ENCODE measurements at places on chromosomes 16 and 17.

GRCh38 chr17:63645775-63646487 lies 23.7 kb downstream of the MAP3K3 start:
- ATAC-seq: no peak

- ATAC-seq: peak; percentile 85
Observed at GRCh38 chr16:23072084-23072599, 77.1 kb downstream of the USP31 start.

- ATAC-seq: no peak
Observed at GRCh38 chr17:78547035-78547434, 30.2 kb downstream of the DNAH17 start.

- ATAC-seq: peak; percentile 87
Observed at GRCh38 chr17:2138761-2139160, 83.9 kb downstream of the HIC1 start.

DNA sequence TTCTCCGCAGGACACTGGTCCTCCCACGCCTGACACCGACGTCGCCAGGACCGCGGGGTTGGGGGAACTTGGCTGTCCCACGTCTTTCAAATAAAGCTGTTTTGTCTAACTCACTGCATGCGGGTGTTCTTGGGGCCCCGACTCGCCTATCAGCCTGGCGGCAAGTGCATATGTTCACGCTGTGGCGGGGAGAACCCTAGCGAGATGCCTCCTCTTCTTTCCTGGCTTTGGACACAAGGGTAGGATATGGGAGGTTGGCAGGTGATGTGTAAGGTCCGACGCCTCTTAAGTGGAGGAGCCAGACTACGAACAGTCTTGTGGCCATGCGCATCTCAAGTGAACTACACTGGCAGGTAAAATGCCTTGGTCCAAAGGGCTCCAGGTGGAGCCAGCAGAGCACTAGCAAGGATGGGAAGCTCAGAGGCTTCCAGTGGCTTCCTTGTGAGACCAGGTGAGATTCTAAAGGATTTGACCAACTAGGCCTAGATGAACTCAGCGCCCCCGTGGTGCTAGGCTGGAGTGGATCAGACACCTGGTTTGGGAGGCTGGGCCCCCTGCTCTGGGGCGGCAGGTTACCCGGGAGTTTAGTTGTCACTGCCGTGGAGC lies 873 bp upstream of the RPS2 start:
- no peak for ATAC-seq

DNA sequence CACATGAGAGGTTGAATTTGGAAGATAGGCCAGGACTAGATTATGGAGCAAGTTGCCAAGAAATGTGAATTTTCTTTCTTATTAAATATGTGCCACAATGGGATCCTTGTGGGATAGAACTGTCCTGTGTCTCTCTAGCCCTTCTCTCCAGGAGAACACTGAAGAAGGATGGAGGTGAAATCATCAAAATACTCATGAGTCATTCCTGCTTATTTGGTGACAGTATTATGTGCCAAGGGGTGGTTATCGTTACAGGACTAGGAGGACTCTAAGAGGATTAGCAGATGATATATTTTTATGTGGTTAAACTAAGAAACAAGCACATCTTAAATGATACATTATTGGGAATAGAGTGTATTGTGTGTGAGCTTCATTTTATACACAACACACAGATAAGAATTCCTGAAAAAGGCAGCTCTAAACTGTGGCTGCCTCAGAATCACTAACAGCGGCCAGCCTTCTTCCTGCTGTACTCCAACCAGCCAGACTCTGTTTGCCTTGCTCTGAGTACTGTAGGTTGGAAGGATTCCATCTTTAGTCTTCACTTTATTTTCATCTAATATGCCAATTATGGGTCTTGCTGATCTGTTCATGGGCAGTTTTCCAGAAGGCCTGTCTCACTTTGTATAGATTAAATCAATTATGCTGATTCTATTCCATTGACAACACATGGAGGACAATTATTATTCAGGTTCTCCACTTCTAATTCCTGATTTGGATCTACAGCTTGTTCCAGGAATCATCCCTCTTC lies 325.8 kb downstream of the ABCC12 start:
- no peak for ATAC-seq

DNA sequence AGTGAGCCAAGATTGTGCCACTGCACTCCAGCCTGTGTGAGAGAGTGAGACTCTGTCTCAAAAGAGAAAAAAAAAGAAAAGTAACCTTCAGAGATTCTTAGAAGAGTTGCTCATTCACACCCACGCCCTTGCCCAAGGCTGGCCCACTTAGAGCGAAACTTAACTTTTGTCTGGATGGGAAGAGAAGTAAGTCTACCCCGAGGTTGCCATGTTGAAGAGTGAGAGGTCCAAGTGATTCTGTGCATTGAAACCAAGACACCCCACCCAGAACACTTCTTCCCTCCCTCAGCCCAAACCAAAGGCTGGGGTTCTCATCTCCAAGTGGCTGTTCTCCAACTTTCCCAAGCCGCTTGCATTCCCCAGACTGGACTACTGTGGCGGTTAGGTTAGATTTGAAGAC lies 2.4 kb upstream of the CISD3 start:
- ATAC-seq: no peak

DNA sequence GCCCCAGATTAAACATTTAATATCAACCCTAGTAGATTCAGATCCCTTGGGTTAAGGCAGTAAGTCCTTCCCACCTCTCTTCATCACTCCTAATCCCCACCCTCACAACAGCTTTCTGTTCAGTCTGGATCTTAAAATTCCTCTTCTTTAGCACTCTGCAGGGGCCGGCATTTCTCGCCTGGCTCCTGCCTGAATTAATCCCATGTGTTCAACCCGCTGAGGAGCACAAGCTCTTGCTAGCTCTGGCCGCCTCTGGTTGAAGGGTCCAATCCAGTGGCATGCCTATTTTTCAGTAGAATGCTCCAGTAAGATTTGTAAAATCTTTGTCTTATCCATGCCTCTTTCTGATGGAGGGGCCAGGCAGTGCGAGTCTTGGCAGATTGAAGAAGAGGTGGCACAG lies 59.2 kb downstream of the CYB5B start:
- ATAC-seq: no peak

DNA sequence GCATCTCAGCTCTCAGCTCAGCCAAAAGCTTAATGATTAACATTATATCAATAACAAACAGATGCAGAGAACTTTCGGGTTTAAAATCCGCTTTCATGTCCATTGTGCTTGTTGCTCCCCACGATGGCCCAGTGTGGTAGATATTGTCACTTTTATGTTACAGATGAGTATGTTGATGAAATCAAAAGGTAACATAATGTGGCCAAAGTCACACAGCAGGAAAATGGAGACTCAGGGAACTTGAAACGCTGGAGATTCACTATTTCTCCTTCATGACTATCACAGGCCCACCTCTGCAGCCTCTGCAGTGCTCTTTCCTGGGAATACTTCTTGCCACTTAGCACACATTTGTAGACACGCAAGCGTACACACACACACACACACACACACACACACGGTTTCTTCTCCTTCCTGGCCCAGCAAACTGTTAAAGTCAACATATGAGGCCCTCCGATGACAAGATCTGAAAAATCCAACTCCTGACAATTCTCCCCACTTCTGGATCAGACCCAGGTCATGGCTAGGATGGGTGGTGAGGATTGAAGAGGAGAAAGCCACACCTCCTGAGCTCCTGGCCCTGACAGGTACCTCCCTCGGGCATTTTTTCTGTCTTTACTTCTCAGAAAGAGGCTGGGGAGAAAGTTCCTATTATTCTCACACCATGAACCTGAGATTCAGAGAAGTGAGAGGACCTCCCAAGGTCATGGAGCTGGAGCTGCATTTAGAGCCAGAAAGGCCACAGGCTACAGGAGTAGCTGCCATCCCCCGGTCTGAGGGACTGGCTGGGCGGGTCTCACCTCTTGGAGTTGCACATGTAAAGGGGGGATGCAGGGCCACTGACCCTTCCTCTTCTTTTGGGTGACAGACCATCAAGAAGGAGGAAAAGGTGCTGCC lies 9.7 kb downstream of the DRC7 start:
- no peak for ATAC-seq

- ATAC-seq: no peak
Observed at GRCh38 chr16:53726625-53727024, 22.7 kb downstream of the FTO start.

GRCh38 chr17:34378664-34379101 lies 15.7 kb upstream of the CCL1 start:
- no peak for ATAC-seq

GRCh38 chr17:49748791-49749190 lies 15.1 kb downstream of the FAM117A start:
- no peak for ATAC-seq

DNA sequence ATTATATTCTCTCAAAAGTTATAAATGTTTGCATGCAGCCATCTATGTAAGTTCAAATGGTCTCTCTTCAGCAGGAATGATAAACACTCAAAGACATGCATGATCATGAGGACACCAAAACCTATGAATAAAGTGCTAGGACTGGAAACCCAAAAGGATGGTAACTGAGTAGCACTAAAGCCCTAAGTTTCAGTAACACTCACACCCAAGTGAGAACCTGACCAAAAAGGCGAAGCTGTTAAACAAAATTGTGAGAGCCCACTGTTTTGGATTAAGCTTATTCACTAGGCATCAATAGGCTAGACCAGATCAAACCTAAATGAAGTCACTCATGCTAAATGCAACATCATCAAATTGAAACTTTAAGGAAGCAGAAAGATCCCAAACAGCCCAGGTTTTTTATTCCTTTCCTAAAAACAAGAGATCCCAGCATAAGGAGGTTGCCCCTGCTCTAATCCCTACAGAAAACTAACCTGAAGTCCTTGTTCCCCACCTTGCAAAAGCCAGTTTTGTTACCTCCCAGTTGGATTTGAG lies 42.4 kb downstream of the GLG1 start:
- ATAC-seq: no peak

DNA sequence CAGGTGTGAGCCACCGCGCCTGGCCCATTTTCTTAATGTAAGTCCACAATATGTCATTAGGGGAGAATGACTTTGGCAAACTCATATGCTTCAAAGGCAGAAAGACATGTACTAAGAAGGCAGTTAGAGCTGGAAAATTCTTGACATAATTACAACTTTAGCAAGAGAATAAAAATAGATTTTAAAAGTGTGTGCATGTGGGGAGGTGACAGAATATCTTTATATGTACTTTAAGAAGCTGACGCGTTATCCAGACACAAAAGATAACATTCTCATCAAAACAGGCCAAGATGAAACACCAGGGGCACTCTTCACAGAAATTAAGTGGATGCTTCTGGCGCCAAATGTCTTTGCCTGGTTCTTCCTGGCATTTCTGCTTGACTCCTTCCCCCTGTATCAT lies 28.2 kb downstream of the GJC1 start:
- ATAC-seq: no peak

DNA sequence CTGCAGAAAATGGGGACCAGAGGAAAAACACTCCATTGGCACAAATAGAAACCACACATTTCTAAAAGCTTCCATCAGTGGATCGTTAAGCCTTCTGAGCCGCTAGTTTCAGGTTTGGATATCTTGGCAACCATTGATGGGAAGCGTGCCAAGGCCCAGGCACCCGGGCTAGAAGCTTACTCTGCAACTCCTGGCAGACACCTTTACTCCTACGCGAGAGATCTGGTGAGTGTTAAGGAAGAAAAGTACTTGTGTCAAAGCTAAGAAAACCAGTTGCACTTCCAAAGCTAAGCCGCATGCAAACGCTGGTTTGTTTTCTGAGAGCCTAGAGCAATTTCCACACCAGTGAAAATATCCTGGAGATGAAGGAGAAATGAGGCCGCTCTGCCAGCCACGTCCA lies 472.4 kb downstream of the PMP22 start:
- ATAC-seq: no peak

GRCh38 chr16:47999595-47999994 lies 156.2 kb downstream of the ABCC12 start:
- no peak for ATAC-seq

DNA sequence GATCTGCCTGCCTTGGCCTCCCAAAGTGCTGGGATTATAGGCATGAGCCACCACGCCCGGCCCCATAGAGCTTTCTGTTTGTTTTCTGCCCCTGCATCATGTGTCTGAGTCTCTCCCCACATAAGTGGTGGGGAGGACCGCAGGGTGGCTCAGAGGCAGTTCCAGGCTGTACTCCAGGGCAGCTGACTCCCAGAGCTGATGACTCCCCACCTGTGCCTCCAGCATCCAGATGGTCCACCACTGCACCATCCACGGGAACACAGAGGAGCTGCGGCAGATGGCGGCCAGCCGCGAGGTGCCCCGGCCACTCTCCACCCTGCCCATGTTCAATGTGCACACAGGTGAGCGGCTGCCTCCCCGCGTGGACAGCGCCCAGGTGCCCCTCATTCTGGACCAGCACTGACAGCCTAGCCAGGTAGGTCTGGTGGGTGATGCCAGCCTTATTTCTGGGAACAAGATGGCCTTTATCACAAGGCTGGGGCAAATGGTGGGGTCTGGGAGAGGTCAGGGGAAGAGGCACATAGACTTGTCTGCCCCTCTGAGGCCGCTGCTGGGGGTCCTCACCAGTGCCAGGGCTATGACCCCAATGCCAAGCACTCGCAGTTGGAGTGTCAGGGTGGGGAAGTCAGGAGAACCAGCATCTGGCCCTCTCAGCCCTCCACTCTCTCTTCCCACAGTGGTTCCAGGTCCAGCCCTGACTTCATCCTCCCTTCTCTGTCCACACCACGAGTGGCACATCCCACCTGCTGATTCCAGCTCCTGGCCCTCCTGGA lies 9.4 kb downstream of the SGCA start:
- no peak for ATAC-seq

- ATAC-seq: no peak
Observed at GRCh38 chr17:40266882-40267281, 20.8 kb upstream of the CDC6 start.

GRCh38 chr17:34254651-34255380 lies at the start of gene CCL2:
Gene CCL2, plus strand, starts transcription at chr17:34255285. Its CDS starts 65 bp downstream, at chr17:34255350.
- ATAC-seq: peak; percentile 81

GRCh38 chr17:61635913-61636432 lies 45.0 kb upstream of the NACA2 start:
- peak; percentile 77 for ATAC-seq

DNA sequence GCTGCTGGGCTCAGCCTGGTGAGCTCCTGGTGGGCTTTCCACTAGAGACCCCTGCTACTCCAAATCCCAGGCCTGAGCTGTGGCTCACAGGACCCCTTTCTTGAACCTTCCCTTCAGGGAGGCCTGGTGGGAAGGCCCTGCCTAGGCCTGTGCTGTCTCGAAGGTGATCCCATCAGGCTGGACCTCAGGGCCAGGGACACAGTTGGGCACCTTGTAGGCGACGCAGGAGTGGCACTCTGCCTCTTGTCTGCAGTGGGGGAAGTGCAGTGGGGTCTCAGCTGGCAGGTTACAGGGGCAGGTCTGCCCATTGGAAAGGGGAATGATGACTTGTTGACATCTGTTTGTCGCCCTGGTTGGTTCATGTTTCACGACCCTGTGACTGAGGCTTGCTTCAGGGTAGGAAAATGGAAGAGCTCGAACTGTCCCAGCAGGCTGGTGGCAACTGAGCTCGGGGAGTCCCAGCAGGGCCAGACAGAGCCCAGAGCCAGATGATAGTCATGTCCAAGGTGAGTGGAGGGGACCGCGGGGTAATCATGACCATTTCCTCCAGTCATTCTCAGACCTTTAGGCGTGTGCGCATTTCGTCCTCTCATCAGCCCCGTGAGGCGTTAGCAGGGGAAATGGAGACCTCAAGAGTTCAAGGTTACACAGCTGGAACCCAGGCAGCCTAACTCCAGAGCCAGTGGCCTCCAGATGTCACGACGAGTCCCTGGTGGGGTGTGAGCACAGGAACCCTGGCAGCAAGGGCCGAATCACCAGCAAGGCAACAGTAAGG lies 11.3 kb downstream of the CMIP start:
- no peak for ATAC-seq

- no peak for ATAC-seq
Observed at GRCh38 chr16:48511716-48512115, 98.3 kb downstream of the N4BP1 start.

Measured in SK-N-SH treated with all-trans-retinoic acid at 6 μM for 48 hours (cell line).